ENCODE measurements at places on chromosomes 6 and 20. TPM values are rescaled to one million over a fixed set of nuclear protein-coding genes. Genes with fewer than 3 reads are reported as not detected.

Gene CEBPB
- 194 TPM for polyA plus RNA-seq

Gene SLC17A3
- not detected for polyA plus RNA-seq

GRCh38 chr6:74115674-74116073, 419.7 kb downstream of the CD109 start:
- DNase-seq = no peak

Gene CPNE5
- 4.3 TPM for polyA plus RNA-seq

DNA sequence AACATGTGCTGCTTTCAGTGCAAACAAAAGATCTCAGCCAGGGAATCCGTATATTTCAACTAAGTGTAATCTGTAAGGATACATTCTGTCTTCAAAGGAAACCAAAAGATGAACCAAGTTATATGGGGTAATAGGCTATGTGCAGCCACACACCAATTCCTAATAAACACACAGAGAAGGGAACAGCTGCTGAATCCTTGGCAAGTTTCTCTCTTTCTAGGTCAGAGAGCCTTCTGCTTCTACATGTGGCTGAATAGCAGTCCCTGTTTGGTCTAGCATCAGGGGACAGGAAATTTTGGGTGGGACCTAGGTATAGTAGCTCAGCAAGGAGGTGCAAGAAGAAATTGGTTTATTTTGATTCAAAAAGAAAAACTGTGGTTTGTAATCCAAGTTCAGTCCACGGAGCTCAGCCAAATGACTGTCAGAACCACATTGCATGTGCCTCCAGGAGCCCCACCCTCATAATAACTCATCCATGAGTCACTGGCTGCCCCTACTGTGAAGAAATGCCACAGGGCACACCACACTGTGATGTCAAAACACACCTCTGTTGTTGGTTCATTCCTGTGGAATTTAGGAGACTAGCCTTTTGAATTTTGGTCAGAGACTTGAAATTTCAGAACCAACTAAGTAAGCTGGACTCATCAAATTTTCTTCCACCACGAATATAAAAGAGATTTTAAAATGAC, 21.1 kb downstream of the SPTLC3 start:
- DNase-seq = no peak

Gene SYCP2
- polyA plus RNA-seq = 3.1 TPM

- DNase-seq = peak; percentile 80
These were observed at the start of gene PPP1R18 for GRCh38 chr6:30686009-30686907. PPP1R18 (minus strand) TSS chr6:30686645; CDS start chr6:30686018, 627 bp downstream.

DNA sequence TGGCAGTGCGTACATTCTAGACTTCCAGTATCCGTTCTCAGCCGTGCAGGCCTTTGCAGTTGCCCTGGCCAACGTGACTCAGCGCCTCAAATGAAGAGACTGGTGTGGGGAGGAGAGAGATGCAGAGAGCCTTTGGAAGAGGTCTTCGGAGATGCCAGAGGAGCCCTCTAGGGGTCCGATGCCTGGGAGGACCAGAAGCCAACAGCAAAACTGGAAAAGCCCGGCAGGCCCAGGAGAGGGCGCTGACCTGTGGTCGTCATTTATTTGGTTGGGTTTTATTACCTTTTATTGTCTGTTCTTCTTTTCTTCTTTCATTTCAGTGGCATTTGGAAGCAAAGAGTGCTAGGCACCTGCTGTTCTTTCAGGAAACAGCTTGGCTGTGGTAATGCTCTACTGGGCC, 53.3 kb upstream of the TMEM181 start:
- DNase-seq = no peak

Gene ARFGEF3
- polyA plus RNA-seq = 4.7 TPM

DNA sequence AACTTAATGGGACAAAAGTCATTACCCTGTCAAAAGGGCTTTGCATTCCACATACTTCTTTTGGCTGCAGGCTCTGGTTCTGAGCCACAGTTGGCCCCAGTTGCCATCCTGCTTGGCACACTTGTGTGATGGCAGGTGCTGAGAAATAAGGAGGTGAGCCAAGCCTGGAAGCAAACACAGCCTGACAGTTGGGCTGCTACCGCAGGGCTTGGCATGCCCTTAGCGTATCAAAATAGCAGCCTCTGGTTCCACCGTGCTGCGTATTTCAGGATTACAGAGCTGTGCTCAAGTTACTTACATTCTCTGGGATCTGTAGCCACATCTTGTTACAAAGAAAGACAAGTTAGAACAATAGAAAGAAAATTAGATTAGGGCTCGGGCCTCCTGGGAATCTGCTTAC, 11.1 kb downstream of the MTHFD1L start:
- DNase-seq = no peak

DNA sequence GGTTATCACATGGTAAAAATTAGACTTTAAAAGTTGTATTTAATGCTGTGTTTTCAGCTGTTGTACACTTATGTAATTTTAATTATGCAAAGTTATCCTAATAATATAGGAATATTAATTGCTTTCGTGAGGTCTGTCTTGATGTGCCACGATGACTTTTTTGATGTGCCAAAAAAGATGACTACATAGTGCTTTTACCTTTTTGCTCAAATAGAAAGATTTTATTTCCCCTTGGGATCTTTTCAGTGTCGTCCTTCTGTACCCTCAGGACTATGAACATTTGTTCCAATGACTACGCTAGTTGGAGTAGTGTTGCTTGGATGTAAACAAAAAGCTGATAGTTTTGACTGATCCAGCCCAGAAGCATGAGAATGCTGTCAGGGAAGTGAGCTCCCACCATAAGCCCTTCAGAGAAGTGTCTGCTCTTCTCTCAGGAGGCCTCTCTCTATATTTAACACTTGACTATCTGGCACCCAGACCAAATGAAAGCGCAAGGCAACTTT, 1.2 kb upstream of the CD164 start:
- DNase-seq = no peak

Gene GNAS-AS1
- polyA plus RNA-seq = 0.69 TPM

Gene IYD
- 0.77 TPM for polyA plus RNA-seq

- DNase-seq = no peak
These were observed 3.3 kb upstream of the ULBP3 start for GRCh38 chr6:150072201-150072600.

Gene RHAG
- not detected for polyA plus RNA-seq

Gene TUBB2B
- polyA plus RNA-seq = 0.85 TPM

DNA sequence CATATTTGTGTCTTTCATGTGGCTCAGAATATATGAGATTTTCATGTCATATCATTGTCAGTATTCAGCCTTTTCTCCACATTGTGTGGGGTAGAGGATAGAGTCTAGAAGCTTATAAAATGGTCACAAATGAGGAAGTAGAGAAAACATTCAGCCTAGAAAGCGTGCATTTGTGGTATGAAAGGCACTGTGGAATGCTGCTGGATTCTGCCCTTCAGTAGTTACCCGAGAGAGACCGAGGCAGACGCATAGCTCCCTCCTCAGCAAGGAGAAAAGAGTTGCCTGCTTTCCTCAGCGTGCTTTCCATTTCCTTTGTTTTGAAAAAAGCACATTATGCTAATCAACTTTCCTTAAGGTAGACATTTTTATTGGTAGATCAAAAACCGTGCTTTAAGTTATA, 28.7 kb downstream of the MYB start:
- DNase-seq = no peak

GRCh38 chr6:85945459-85946185, 302.9 kb upstream of the SYNCRIP start:
- peak; percentile 74 for DNase-seq

DNA sequence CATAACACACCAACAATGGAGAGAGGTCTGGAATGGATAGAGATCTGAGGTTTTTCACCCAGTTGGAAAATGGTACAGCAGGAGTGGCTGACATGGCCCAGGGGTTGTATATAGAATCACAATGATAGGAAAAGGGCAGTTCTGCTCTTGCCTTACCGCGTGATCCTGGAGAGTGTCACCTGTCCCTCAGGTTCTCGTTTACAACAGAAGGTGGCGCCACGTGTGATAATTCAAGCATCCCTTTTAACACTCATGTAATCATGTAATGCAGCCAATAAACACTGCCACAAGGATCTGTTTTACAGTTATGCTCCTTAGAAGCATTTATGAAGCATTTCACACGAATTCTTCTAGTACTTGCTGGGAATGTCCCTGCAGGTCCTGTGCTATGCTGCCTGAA, 12.9 kb upstream of the WFDC2 start:
- DNase-seq = peak; percentile 18

DNA sequence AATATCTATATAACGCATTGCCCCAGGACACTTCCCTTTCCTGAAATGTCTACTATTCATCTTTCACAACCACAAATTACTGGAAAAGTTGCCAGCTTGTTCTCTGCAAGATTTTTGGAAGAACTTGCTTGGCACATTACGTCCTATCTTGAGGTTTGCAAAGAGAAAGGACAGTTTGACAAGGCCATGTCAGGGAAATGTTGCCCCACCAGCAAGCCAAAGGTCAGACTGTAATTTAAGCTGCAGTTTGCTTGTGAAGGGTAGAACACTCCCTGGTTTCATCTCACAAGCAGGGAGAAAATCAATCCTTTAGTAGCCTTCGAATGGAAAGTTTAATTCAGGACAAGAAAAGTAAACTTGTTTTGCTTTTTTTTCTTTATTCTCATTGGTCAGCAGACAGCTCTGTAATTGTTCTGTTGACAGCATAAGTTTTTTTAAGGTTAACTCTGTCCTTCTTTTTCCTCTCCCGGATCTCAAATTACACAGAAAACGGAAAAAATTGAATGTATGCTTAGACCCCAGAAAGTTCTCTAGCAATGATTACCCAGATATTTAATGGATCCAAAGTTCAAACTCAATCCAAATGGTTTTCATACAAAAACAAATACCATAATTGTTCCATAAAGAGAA, 541.8 kb upstream of the NRSN1 start:
- no peak for DNase-seq

DNA sequence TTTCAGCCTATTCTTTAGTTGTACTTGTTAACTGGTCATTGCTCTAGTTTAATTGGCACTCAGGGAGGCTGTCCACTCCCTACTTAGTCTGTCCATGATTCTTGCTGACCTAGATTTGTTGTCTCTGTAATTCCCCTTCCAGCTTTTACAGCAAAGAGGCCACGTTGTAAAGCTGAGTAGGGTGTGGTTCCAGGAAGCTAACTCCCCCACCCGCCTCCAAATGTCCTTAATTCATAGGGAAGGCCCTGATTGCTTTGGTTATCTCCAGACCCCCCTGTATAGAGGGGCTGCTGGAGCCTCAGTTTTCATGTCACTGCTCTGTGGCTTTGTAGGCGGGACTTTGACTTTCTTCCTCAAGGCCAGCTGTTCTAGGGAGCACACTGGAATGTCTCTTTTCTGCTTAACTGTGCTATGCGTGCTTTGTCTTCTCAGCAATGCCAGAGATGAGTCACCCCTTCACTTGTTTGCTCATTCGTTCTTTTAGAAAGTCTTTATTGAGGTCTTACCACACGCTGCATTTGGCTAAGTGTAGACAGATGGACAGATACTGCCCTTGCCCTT, 175.1 kb upstream of the JAG1 start:
- DNase-seq = no peak
